ENCODE measurements at places on chromosomes 1 and 21. TPM values are rescaled to one million over a fixed set of nuclear protein-coding genes. Genes with fewer than 3 reads are reported as not detected.

- DNase-seq, result no peak
Observed at GRCh38 chr1:96962751-96963211, 241.2 kb downstream of the PTBP2 start.

DNA sequence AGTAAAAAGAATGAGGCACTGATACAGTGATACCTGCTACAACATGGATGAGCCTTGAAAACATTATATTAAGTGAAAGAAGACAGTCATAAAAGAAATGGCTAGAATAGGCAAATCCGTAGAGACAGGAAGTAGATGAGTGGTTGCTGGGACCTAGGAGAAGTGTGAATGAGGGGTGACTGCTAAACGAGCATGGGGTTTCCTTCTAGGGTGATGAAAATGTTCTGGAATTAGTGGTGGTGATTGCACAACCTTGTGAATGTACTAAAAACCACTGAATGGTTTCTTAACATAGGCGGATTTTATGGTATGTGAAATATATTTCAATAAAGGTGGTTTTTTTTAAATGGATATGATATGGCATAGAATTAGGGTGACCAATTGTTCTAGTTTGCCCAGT lies 12.6 kb upstream of the SERINC2 start:
- DNase-seq, result no peak

GRCh38 chr1:155223047-155223446 lies 14.6 kb downstream of the MTX1 start:
- no peak for DNase-seq

GRCh38 chr1:201565771-201566528 lies 27.0 kb downstream of the NAV1 start:
- no peak for DNase-seq

The GSTM3 gene
- polyA plus RNA-seq, result 124 TPM

DNA sequence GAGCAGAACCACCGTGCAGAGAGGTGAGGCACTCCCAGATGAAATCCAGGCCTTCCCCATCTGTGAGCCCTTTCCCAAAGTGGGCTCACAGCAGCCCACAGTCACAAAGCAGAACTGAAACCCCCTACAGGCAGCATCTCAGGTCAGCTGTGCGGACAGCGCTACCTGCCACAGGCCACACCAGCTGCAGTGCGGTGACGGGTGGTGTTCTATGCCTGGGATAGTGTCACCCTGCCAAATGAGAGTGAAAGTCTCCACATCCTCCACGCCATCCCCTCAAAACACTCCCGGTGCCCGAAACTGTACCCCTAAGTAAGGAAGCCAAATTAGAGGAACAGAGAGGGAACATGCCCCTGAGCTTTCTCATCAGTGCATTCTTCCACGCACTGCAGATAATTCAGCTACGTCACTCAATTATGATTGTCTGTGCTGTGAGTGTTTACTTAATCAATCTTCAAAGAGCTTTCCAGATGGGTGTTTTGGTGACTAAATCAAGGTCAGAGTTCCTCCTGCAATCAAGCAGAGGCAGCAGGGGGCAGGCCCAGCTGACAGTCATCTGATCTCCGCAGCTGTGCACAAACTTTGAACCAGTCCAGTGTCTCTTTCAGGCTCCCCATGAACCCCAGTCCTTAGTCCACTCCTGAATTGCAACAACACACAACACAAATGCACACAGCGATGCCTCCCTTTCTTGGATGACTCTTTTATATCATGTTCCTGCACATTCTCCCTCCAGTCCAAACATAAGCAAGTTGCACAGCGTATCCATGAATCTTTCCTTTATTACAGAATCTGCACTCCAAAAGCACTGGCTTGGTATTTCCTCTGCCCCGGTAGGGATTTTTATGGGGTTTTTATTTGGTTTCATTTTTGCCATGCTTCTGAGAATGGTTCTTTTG lies 150.0 kb downstream of the TOMM20 start:
- peak; percentile 96 for DNase-seq

The SELP gene
- polyA plus RNA-seq, result not detected

DNA sequence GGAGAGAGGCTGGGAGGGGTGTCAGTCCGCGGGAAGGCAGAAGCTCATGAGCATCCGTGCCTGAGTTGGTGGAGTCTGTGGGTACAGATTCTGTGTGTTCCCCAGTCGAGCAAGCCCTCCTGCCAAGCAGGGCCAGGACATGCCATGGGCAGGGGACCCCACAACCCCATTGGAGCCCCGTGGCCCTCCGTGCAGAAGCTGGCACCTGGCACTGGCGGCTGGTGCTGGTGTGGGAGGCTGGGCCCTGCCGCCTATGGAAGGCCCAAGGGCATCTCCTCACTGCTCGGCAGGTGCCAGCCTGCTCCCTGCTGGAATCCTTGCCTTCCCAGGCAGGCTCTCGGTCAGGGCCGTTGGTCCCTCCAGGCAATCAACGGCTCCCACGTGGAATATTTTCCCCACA lies 73.7 kb downstream of the UBE2T start:
- DNase-seq, result no peak

DNA sequence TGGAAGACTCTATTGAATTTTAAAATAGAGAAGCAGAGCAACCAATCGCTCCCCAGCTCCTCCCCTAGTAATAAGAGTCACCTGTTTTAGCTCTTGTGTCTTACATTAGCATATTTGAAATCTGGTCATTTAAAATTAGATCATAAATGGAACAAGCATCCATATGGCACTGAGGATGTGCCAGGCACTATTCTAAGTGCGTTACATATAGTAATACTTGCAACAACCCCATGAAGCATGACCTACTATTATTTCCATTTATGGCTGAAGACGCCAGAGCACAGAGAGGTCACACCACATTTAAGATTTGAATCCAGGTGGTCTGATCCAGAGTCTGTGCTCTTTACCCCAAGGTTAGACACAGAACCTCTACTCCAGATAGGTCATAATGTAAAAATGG lies 82.0 kb upstream of the HIVEP3 start:
- no peak for DNase-seq

DNA sequence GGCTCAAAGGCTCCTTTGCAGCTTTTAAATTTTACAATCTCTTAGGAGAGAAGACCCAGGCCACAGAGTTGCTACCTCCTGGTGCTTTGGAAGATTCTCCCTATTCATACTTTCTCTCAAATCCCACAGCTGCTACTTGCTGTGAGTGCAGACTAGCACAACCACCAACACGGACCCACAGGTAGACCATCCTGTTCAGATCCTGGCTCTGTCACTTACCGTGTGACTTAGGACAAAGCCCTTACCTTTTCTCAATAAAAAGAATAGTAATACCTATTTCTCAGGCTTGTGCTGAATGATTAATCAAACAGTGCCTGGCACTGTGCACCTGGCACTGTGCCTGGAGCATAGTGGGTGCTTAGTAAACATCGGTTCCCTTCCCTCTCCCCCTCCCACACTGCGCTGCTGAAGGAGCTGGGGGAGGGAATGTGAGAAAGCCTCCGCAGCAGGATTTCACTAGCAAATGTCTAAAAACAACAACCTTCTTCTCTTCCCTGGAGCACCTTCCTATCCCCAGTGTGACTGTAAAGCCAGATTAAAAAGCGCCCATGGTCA lies 81.7 kb downstream of the PGM1 start:
- no peak for DNase-seq

The ARMH1 gene
- polyA plus RNA-seq, result 1.1 TPM

The FASLG gene
- 0.08 TPM for polyA plus RNA-seq

- no peak for DNase-seq
Observed at GRCh38 chr21:42850866-42851391, 28.4 kb downstream of the WDR4 start.

GRCh38 chr1:208724079-208724478 lies 479.9 kb upstream of the PLXNA2 start:
- no peak for DNase-seq

Measured in HepG2 (cell line).